Stimulated activated CD8-positive, alpha-beta memory T cell treated with anti-CD3 and anti-CD28 coated beads, Interleukin-4, amount 100 ng/mL, for 1 hour (primary cell): ENCODE measurements at places on chromosomes 6 and 20.

DNA sequence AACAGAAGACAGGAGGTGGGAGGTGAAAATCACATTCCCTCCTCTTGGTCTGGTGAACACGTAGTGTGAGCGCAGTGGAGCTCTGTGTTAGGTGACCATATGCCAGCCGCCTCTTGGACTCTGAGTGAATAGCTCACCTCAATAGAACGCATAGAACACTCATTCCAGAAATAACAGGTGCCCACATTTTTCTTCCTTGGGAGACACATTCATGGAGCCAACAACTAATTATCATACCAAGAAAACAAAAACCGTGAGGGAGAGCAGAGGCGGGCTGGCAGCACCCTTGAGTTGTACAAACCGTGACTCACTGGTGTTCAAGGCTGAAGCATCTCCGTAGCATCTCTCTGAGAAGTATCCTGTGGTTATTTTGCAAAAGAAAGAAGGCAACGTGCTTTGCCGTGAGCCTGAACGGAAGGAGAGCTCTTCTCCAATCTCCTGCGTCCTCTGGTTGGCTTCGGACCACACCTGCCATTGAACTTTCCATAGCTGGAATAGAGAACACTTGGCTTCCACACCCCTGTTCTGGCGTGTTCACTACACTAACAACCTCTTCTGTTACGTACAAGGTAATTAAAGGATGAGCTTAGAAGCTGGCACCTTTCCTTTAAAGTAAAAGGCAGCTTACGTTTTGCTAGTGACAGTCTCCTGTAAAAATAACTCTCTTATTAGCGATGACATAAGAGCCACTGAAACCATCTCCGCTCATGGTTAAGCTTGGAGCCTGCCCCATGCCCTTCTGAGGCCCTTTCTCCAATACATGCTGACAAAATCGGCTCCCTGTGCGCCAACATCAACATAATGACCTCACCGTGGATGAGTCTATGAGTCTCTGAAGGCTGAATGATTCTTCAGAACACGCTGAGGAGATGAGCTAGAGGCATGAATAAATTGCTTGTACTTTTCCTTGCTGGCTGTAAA, 30.2 kb upstream of the SGK1 start:
- no peak for DNase-seq

DNA sequence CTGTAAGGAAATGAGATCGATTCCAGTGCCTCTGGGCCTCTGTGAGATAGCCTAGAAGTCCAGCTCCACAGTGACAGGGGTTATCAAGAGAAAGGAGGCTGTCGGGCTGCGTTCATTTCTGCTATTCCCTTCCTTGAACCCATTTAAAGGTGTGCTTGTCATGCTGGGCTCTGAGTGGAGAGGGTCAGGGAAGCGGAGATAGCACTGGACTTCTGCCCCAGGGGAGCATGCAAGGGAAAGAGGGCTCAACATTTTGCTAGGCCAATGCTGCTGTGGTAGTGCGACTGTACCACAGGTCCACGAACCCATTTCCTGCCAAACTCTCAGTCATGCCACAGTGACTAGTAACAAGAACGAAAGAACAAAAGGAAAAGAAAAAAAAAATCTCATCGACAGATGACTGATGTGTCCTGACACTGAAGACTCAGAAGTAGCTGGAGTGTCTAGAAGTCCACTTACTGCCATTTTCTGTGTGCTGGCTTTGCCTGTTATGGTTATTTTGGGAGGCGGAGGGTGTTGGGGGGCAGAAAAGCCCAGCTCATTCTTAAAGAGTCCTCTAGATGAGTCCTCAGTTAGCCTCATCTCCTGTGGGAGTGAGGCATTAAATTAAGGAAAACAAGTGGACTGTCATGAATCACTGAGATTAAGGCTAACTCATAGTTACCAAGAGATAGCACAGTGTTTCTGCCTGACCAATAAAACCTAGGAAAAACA, 8.1 kb downstream of the NEDD9 start:
- DNase-seq: no peak

DNA sequence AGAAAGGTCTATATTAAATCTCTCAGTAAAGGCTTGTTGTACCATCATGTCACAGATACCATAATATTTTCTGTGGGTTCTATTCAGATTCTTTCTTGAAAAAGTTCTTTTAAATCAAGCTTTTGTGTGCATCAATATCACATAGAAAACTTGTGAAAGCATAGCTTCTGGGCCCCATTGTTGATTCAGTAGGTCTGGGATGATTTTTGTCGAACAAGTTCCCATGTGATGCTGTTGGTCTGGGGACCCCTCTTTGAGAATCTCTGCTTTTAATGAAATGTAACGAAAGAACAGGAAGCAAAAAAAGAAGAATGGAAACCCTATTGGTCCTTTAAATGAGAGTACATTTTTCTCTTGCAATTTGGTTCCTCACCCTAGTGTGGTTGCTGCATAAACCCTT, 597.7 kb upstream of the CITED2 start:
- no peak for DNase-seq

DNA sequence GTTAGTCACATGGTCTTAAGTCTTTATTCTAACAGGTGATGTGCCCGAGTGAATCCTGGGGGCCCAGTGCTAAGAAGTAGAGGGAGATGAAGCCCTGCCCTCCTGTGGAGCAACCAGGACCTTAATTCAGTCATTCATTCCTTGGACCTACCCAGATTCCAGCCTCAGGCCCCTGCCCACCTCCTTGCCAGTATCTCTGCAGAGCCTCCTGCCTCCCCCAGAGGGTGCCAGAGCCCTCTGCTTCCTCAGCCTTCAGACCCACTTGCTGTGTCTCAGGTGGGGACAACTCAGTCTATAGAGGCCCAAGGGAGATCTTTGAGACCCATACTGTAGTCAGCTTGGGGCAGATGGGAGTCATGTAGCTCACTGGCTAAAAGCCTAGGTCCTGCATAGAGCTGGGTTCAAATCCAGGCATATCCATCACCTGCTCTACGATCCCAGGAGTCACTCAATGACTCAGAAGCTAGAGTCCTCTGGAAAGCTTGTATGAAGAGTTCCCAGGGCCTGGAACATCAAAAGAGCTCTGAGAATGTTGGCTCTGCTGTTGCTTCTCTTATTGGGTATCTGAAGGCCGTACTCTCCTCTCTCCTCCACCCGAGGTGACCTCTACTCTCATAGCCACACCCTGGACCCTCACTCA, 3.9 kb upstream of the SIGLEC1 start:
- no peak for DNase-seq

GRCh38 chr20:57396984-57397692, 5.9 kb downstream of the RBM38 start:
- DNase-seq: no peak

- DNase-seq: no peak
Observed at GRCh38 chr6:127201321-127201720, 65.3 kb upstream of the RNF146 start.

DNA sequence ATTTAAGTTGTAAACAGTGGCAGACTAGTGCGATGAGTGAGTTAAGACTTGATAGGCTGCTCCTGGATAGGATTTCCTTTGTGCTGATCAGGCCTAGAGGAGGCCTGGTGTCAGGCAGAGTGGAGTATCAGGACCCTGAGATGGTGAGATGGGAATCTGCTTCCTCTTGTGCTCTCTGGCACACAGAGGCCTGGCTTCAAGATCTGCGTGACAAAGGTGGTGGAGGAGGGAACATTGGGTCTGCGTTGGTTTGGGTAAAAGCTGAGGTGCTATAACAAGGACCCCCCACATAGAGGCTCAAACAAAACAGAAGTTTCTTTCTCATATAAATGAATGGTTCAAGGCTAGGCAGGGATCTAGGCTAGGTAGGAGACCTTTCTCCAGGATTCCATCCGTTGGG, 20.3 kb downstream of the SCAND1 start:
- no peak for DNase-seq

GRCh38 chr20:41264819-41265218, 52.7 kb downstream of the ZHX3 start:
- DNase-seq: no peak

DNA sequence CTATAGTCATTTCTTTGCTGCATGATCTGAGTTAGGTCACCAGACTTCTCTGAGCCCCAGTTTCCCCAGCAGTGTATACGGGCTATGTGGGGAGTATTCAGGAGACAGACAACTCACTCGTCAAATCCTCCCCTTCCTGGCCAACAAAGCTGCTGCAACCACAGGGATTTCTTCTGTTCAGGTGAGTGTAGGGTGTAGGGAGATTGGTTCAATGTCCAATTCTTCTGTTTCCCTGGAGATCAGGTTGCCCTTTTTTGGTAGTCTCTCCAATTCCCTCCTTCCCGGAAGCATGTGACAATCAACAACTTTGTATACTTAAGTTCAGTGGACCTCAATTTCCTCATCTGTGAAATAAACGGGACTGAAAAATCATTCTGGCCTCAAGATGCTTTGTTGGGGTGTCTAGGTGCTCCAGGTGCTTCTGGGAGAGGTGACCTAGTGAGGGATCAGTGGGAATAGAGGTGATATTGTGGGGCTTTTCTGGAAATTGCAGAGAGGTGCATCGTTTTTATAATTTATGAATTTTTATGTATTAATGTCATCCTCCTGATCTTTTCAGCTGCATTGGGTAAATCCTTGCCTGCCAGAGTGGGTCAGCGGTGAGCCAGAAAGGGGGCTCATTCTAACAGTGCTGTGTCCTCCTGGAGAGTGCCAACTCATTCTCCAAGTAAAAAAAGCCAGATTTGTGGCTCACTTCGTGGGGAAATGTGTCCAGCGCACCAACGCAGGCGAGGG, 594 bp upstream of the CDKN1A start:
- DNase-seq: no peak

- no peak for DNase-seq
Observed at GRCh38 chr6:7126754-7127153, 19.0 kb downstream of the RREB1 start.

- no peak for DNase-seq
Observed at GRCh38 chr6:14510038-14510437, 392.5 kb downstream of the CD83 start.

- no peak for DNase-seq
Observed at GRCh38 chr6:2225422-2226392, 19.7 kb downstream of the GMDS start.

DNA sequence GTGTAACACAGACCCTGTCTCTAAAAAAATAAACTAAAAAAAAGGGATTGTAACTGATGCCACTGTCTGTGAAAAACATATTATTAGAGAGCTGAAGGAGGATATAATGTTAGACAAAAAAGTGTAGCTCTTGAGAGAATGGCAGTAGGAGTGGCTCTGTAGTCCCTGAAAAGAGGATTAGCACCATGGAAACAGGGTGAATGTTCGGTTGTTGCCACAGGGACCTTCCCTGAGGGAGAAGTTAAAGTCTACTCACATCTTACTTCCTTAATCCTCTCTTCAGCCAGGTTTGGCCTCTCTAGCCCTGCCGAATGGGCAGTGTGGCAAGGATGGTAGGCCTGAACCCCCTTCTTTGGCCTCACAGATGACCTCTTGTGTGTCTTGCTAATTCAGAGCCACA, 12.1 kb downstream of the SCAND1 start:
- no peak for DNase-seq

DNA sequence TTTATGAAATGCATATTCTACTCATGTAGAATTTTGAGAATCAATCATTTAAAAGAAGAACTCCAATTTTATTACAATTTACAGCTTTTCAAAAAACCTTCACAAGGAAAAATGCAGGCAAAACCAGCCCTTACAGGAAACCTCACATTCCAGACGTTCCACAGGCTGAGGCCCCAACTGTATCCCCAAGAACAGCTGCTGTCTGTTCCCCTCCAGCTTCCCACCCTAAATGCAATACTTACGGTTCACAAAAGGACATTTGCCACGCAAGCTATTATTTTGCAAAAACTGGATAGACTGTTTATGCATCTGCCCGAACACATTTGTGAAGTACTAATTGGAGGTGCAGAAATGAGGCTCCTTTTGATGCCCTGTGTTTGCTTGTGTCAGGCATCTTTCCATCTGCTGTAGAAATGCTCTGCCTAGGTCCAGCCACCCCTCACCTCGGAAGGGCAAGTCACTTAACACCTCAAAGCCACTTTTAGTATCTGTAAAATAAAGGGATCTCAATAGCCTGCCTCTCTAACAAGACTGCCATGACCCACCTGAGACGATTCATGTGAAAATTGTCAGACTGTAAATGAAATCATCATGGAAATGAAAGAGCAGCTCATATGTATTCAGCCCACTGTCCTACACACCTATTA, 26.5 kb downstream of the PDE10A start:
- no peak for DNase-seq

GRCh38 chr6:15473741-15474161, 189.1 kb downstream of the DTNBP1 start:
- no peak for DNase-seq

- DNase-seq: no peak
Observed at GRCh38 chr20:6635034-6635736, 132.3 kb upstream of the BMP2 start.

- no peak for DNase-seq
Observed at GRCh38 chr6:56521976-56522375, 120.7 kb downstream of the DST start.

DNA sequence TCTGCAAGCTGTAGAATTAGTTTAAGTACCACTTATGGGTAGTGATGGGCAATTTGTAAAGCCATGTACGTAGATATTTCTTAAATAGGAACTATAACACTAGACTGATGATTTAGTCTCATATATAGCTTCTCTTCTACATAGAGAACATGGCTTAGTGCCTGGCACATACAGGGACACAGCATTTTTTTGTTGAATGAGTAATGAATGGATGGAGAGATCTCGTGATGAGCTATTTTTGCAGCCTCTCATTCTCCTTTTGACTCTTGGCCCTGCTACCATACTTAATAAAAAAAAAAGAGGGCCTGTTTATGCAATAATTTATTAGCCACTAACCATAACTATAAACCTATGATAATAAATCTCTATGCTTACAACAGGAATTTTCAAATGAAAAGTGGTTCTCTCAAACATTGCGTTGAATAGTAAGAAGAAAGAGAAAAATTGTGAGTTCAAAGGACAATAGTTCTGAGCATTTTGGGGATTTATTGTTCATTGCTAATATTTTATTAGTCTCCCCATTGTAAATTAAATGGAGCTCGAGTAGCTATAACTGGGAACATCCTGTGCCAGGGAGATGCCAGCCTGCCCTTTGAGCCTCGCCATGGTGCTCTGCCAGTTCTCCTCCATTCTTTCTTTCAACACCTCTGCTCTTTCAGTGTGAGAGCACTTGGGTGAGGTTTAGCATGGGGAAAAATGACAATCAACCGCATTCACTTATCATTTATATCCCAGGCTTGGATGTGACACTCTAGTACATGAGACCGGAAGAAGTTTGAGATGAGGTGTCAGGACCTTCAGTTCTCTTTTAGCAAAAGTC, 14.7 kb upstream of the RCAN2 start:
- DNase-seq: no peak

DNA sequence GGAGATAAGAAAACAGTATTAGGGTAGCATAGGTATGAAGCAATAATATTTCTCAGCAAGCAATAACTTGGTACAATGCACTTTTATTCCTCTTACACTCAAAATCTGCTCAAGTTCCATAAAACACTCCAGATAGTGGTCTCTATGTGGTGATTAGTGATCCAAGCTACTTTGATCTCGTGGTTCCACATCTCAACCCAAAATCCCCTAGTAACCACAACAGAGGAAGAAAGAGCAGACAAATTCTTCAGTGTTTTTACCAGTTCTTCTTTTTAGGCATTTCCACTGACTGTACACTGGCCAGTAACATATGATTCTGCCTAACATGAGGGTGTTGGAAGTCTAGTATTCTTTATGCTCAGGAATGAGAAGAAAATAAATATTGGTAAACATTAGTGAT, 309.0 kb upstream of the PTCHD4 start:
- no peak for DNase-seq

- DNase-seq: no peak
Observed at GRCh38 chr20:8155812-8156211, 23.7 kb downstream of the PLCB1 start.
